ENCODE measurements at places on chromosomes 3 and 15.

GRCh38 chr3:184764191-184764590 is 47.8 kb upstream of the VPS8 start:
- DNase-seq = no peak

GRCh38 chr15:38652998-38653397 is 88.4 kb upstream of the RASGRP1 start:
- no peak for DNase-seq

DNA sequence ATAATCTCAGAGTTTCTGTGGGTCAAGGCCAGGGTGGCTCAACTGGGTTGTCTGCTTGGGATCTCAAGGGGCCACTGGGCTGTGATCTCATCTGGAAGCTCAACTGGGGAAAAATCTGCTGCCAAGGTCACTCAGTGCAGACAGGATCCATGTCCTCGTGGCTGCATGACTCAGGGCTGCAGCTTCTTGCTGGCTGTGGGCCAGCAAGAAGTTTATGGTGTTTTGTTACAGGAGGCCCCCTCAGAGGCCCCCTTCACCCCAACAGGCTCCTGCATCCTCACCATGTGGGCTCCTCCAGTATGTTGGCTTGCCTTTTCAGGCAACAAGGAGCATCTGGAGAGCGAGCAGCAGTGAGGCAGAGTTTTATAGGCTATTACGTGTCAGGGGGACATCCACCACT is 14.6 kb downstream of the OCA2 start:
- no peak for DNase-seq

GRCh38 chr3:130894130-130894985 is 474 bp downstream of the ATP2C1 start:
- DNase-seq = no peak

- DNase-seq = peak; percentile 28
Measured at GRCh38 chr3:159907828-159908227, 80.8 kb upstream of the IL12A start.

DNA sequence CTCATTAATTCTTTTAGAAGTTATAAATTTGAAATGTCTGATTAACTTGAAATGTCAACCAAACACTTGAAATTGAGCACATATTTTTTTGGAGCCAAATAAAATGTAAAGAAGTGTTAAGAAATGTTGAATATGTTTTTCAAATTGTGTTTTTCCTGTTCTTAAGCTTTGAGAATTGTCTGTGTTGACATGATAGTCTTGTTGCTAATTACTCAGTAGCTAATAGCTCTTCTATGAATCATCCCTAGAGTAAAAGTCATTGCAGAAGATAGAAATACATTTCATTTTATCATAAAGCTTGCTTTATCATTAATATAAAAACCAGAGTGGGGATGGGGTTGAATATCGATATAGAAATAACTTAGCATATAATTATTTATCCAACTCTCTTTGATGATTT is 41.9 kb upstream of the ABHD10 start:
- no peak for DNase-seq

DNA sequence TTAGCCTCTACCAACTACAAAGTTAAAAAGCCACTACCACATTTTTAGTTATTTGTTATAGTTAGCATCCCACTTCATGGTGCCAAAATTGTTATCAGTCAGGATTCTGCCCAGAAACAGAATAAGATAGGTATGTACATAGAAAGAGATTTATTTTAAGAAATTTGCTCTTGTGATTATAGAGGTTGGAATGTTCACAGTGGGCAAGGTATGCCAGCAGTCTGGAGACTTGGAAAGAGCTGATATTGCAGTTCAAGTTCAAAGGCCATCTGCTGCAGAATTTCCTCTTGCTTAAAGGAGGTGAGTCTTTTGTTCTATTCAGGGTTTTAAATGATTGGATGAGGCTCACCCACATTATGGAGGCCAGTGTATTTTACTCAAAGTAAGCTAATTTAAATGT is 143.8 kb upstream of the POU1F1 start:
- no peak for DNase-seq

DNA sequence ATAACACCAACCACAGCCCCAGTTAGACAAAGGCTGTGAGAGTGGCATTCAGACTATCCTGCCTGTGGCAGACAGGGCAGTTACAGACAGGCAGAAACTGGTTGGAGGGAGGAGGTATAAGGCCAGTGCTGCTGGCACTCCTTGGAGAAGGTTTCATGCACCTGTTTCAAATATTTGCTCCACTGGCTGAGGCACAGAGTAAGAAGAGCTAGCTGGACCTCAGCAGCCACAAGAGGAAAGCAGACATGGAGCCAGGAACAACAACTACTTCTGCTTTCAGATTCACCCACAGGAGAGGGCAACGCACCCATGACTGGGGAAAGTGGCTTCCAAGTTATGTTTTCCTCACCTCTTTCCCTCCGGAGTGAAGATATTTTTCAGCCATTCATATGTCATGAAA is 11.5 kb upstream of the PRKAR2A start:
- DNase-seq = peak; percentile 45

DNA sequence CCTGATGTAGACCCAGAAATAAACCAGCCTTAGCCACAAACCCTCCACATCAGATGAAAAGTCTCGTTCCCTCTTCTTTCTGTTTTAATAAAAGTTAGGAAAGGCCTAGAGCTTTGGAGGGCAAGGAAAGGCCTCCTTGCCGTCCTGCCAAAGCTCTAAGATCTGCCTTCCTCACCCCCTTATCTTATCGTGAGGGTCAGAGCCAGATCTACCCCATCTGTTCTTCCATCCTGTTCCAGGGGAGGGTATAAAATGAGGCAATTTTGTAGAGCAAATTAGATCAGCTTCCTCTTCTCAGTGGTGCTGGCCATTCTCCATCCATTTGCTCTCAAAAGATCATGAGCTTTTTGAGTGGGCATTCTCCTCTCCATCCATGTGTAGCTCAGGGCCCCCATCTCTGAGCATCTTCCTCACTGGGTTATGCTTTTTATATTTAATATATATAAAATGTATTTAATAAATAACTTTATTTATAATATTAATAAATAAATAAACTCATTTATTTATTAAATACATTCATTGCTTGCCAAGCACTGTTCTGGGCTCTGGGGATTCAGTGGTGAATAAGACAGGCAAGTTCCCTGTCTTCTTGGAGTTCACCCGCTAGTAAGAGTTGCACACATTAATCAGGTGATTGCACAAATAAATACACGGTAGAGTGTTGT is 2.0 kb upstream of the SLC24A1 start:
- DNase-seq = no peak

- no peak for DNase-seq
Measured at GRCh38 chr3:46500656-46501635, 3.2 kb downstream of the RTP3 start.

DNA sequence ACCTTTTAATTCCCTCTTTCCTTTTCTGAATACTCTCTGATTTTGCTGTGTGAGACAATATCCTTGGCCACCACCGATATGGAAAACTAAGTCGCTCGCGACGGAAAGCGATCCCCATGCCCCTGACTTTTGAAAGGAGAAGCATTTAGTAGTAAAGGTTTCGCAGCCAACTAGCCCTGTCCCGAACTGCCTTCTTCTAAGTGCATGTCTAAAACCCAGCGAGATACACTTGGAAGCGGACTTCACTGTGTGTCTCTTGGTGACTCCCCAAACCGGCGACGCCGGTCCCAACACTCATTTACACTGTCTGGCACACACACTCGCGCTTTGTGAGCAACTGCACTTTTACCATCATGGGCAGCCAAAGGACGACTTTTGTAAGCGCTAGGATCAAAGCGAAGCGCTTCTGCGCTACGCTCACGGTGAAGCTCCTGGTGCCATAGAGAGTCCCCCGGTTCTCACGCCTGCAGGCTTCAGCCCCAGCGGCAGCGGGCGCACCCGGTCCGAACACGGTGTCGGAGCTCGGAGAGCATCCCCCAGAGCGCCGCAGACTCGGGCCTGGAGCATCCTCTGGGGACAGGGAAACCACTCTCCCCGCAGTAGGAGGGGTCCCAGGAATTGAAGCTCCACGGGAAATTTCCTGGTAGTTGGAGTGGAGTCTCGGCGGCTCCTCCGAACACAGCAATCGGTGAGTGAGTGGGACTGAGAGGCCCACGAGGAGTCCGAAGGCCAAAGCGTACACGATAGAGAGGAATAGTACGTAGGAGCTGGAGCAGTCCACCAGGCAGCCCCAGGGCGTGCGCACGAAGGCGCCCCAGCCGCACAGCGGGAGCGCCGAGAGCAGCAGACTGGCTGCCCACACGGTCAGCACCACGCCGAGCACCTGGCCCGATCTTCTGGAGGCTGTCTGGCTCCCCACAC is 1.4 kb downstream of the GPR149 start:
- no peak for DNase-seq

DNA sequence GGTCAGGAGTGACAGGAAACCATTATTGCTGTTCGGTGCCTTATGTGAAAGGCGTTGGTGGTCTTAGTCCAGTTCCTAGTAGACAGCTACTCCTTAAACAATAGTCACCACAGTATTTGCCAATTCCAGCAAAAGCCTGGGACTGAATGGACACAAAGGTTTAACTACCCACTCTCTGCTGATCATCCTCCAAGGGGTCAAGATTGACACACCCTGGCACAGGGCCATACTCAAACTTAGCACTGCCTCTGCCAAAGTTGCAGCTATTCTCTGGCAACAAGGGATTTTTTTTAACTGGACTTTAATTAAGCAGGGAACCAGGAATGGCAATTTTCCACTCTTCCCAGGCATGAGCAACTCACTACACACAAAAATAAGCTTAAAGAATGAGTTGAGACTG is 193.9 kb downstream of the NLGN1 start:
- DNase-seq = no peak

DNA sequence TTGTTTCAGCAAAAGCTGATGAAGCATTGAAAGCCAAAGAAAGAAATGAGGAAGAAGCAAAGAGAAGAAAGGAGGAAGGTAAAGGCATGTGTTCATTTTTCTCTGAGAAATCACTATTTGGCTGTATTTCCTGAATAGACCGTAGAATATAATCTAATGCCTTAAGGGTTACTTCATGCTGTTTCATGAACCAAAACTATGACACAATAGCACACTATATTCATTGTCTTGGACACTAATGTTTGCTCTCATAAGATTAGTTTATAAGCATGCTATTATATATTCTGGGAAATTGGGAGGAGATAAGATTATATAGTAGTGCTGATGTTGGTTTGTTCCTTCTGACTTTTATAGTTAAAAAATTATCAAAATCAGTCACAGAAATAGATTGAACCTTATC is 110.1 kb upstream of the MLF1 start:
- peak; percentile 61 for DNase-seq

DNA sequence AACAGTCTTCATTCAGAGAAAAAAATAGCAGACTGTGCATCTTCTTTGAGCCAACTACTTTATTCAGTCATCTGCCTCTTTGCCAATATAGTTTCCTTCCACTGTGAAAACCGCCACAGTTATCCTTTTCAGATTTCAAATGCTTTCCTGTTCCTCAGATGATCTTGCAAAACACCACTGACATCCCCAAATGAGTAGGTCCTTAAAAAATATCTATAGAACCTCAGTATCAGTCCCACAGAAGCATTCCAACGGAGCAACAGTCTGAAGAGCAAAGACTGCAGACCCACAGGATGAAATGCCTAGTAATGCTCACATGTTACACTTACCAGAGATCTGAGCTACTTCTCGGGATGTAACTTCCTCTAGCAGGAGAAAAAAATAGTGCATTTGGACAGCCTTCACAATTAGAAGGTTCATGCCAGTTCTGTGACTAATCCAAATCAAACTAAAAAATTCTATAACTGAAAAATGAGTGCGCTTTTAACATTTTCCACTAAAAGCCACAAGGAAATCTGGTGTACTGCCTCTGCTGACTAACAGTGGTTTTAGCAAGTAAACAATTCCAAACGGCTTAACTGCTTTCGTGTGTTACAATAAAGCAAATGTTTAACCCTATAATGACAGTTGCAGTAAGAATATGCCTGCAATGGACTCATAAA is at the start of gene ANKRD28:
ANKRD28 (minus strand) TSS at position 338 of the 662 bp plus-strand sequence. CDS start 1,458 bp downstream, outside the sequence.
- DNase-seq = peak; percentile 95

Measured in inflammatory macrophage (primary cell).